ENCODE measurements at places on chromosomes 12 and 14.

GRCh38 chr12:89206390-89206789 lies 145.9 kb downstream of the DUSP6 start:
- DNase-seq = no peak

GRCh38 chr12:2682296-2683251 lies 112.2 kb upstream of the FKBP4 start:
- DNase-seq = no peak

- no peak for DNase-seq
Measured at GRCh38 chr14:52609445-52610044, 56.9 kb downstream of the GPR137C start.

GRCh38 chr14:58513272-58513671 lies 85.8 kb downstream of the KIAA0586 start:
- DNase-seq = no peak

DNA sequence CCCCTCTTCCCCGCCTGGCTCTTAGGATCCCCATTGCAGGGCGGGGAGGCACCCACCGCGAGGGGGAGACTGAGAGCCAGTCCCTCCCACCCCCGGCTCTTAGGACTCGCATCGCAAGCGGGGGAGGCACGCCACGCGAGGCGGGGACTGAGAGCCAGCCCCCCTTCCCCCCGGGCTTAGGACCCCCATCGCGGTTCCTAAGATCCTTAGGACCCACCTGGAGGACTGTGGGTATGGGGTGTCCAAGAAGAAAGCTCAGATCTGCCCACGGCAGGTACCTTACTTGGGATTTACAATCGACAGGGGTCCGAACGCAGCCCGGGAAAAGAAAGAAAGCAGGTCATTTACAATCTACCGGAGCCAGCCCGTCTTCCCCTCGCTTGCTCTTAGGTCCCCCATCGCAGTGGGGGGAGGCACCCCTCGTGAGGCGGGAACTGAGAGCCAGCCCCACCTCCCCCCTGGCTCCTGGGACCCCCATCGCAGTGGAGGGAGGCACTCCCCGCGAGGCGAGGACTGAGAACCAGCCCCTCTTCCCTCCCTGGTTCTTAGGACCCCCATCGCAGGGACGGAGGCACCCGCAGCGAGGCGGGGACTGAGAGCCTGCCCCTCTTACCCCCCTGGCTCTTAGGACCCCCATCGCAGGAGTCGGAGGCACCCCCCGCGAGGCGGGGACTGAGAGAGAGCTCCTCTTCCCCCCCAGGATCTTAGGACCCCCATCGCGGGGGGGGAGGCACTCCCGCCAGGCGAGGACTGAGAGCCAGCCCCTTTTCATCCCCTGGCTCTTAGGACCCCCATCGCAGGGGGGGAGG lies 43.7 kb downstream of the DDX11 start:
- peak; percentile 53 for DNase-seq

DNA sequence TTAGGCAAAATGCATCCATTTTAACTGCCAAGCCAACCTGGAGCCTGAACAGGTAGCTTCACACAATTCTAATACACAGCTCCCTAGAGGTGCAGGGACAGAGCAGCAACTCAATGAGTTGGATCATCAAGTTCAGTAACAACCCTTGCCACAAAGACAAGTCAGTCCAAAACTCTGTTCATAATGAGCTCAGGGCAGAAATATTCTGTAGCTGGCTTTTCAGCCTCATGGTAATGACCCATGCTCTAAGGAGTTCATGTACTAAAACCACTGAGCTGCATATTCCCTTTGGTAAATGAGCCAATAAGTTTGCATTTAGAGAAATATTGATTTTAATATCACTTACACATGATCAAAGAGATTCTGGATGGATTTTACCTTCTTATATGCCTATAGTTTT lies 316.1 kb downstream of the SEC23A start:
- DNase-seq = no peak

DNA sequence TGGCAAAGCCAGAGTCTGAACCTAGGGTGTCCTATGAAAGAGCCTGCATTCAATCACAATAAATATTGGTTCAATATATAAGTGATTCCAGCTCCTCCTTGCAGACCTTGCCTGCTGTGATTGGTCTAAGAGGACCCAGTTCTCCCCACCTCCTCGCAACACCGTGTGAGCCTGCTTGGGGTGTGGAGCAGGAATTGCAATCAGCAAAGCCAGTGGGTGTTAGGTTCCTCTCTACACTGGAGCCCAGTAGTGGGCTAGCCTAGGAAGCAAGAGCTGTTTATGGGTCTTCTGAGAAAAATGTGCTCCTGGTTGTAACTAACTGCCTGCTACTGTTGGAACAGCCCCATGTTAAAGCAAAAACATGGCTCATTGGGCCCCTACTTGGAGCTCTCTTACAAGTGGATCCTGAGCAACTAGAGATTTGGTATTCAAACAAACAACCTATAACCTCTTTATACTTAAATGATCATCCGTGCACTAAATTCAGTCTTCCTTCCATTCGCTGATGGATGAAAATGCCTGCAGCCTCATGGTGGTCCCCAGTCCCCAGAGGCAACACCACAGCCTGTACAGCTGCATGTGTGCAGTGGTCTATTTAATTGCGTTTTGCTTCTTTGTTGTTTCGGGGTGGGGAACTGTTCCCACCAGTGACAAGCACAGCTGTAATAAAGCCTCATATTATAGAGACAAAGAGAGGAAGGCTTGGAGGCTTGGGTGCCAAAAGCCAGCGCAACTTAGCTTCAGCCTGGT lies 3.7 kb upstream of the SELPLG start:
- no peak for DNase-seq

- no peak for DNase-seq
Measured at GRCh38 chr14:70810621-70811020, 1.3 kb upstream of the MAP3K9 start.

DNA sequence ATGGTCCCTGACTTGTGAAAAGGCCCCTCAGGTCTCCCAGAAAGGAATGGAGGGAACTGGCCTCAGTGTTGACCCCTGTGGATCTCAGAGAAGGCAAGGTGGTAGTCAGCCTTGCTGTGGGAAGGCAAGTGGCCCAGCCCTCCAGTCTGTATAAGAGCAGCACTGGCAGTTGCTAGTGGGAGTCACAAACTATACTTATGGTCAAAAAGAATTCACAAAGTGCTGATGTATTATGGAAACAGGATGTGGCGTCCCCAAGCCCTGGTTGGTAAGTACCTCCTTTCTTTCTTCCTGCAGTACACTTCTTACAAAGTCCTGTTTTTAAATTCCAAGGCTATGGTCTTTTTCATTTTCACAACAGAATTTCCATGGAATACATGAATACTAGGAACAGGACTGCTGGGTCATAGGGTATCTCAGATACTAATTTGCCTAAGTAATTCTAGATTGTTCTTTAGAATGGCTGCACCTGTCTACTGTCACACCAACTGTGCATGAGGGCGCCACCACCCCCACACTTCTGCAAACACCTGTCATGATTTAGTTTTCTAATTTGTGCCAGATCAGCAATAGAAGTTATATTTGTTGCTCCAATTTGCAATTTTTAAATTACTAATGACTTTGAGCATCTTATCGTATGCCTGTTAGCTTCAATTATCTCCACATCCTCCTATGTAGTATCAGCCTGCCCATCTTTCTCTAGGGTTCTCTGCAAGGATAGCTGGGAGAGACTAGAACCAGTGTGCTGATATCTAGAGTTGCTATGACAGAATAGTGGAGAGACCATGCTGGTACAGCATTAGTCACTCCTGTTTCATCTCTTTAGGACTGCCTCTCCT lies 40.7 kb upstream of the TMEM263 start:
- no peak for DNase-seq

- no peak for DNase-seq
Measured at GRCh38 chr14:100788942-100789341, 37.0 kb upstream of the MEG3 start.

GRCh38 chr14:43894534-43894933 lies 612.5 kb downstream of the FSCB start:
- DNase-seq = no peak

- DNase-seq = no peak
Measured at GRCh38 chr12:53045696-53046045, 4.2 kb upstream of the TNS2 start.

DNA sequence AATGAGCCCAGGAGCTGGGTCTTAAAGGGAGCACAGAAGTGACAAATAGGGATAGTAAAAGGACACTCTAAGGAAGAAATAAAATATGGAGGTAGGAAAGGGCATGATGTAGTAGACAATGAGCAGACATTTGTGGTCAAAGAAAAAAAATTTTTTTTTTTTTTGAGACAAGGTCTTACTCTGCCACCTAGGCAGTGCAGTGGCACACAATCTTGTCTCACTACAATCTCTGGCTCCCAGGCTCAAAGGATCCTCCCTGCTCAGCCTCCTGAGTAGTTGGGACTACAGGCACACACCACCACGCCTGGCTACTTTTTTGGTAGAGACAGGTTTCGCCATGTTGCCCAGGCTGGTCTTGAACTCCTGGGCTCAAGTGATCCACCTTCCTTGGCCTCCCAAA lies 8.5 kb downstream of the FKBP3 start:
- DNase-seq = no peak

GRCh38 chr14:68957775-68958174 lies 21.3 kb downstream of the ACTN1 start:
- DNase-seq = no peak

GRCh38 chr14:33808187-33808586 lies 142.7 kb downstream of the EGLN3 start:
- no peak for DNase-seq

DNA sequence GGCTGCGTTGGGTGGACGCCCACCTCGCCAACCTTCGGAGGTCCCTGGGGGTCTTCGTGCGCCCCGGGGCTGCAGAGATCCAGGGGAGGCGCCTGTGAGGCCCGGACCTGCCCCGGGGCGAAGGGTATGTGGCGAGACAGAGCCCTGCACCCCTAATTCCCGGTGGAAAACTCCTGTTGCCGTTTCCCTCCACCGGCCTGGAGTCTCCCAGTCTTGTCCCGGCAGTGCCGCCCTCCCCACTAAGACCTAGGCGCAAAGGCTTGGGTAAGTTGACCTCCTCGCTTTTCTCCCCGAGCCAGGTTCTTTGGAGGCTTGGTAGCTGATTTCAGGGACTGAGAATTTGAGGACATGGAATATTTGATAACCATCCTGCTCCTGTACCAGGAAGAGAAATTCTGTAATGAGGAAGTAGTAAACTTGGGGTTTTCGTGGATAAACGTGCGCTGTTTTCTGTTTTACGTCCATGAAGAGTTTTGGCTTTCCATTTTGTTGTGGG lies 530 bp downstream of the APAF1 start:
- DNase-seq = no peak

- no peak for DNase-seq
Measured at GRCh38 chr12:49972129-49972528, 618 bp upstream of the AQP6 start.

DNA sequence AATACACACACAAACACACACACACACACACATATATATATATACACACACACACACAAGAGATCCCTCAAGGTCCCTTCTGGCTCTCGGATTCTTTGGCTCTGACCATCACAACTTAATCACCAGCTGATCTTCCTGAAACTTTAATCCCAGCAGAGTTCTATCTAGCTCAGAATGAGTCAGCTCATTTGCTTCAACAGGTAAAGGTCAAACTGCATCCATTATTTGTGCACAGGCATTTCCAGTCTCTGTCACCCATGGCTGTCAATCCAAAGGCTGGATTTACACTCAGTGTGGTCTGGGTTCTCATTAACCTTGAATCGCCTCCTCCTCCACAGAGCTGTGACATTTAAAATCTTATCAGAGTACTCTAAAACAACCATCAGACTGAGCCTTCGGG lies 113.3 kb upstream of the TMPO start:
- DNase-seq = no peak

GRCh38 chr14:94562022-94562421 lies 780 bp downstream of the SERPINA4 start:
- no peak for DNase-seq

- no peak for DNase-seq
Measured at GRCh38 chr14:102370305-102370809, 7.6 kb downstream of the TECPR2 start.

DNA sequence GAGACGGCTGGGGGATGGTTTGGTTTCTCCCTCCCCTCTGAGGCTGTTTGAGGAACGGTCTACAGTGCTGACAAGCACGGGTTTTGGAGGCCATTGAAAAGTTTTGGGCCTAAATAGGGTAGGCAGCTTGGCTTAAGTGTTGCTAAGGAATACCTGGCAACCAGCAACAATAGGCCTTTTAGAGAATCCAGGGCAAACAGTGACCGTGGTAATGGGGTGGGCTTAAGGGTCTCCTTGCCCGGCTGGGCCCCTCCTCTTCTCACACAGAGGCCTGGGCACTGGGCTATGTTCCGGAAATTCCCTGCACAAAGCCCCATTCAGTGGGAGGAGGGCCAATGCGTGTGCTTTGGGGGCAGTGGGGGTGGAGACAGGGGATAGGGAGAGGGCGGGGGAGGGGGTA lies 55.4 kb downstream of the ASCL1 start:
- DNase-seq = no peak

- DNase-seq = no peak
Measured at GRCh38 chr12:20434996-20435395, 66.7 kb downstream of the PDE3A start.

GRCh38 chr12:122200541-122201175 lies 2.9 kb upstream of the B3GNT4 start:
- DNase-seq = no peak

DNA sequence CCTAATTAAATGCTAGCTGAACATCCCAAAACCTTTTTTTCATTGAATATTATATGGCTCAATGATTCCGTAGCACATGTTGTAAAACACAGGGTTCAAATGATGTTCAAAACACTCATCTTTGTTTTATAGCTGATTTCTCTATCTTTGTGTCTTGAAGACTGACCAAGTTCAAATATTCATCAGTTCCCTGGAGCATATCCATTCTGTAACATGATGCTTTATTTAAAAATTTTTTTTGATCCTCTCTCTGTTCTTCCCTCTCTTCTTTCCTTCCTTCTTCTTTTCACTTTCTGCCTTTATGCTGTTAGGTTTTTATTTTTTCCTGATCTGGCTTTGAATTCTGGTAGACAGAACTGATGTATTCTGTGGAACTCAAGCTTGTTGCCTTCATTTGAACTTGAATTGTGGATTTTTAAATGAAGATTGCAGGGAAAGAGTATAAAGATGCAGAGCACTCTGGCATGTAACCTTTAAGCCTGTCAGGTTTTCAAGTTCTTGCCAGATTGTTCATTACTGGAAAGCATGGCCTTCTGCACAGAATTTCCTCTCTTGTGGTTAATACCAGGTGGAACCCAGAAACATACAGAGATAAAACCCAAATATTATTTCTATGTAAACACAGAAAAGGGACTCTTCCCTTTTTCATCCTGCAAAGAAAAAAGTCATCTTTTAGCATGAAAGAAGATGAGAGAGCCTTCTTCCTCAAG lies 39.5 kb downstream of the PROX2 start:
- DNase-seq = no peak
